ENCODE measurements at places on chromosomes 3 and 15. TPM values are rescaled to one million over a fixed set of nuclear protein-coding genes. Genes with fewer than 3 reads are reported as not detected.

DNA sequence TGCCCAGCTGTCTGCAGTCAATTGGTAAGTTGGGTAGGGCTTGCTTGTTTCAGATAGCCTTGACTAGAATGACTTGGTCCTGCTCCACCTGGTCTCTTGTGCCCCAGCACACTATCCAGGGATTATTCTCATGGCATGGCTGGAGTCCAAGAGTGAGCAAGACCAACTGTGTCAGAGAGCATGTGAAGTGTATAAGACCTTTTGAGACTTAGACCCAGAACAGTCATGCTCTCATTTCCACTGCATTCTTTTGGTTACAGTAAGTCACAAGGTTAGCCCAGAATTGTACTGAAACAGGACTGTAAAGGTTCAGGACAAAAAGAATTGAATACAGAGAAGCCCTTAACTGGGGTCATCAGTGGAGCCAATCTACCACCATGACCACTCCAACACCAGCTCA, 650.8 kb upstream of the ADAMTS9 start:
- no peak for DNase-seq

- no peak for DNase-seq
These were observed 222.3 kb upstream of the TMC3 start for GRCh38 chr15:81596159-81596865.

- DNase-seq, result no peak
These were observed 308.3 kb downstream of the GAP43 start for GRCh38 chr3:115931581-115931980.

- no peak for DNase-seq
These were observed 113.6 kb downstream of the POLR2M start for GRCh38 chr15:57820119-57820518.

The TKT gene
- total RNA-seq, result 48.1 TPM

DNA sequence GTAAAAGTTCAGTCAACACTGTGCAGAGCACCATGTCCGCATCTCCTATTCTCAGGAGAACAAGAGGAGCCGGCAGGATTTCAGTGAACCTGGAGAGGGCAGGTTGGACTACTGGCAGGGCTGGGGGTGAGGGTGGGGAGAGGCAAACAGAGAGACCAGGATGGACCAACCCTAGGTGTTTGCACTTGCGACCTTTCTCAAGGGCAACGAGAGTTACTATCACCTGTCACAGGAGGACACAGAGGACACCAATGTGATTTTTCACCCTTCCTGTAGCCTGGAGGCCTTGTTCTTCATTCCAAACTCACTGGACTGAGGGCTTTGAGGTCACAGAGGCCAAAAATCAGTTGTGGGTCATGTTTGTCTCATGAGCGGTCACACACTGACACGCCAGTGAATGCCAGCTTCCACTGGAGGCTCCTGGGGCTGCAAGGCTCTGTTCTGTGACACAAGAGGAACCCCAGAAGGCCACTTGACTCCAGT, 89.5 kb downstream of the CPN2 start:
- no peak for DNase-seq

DNA sequence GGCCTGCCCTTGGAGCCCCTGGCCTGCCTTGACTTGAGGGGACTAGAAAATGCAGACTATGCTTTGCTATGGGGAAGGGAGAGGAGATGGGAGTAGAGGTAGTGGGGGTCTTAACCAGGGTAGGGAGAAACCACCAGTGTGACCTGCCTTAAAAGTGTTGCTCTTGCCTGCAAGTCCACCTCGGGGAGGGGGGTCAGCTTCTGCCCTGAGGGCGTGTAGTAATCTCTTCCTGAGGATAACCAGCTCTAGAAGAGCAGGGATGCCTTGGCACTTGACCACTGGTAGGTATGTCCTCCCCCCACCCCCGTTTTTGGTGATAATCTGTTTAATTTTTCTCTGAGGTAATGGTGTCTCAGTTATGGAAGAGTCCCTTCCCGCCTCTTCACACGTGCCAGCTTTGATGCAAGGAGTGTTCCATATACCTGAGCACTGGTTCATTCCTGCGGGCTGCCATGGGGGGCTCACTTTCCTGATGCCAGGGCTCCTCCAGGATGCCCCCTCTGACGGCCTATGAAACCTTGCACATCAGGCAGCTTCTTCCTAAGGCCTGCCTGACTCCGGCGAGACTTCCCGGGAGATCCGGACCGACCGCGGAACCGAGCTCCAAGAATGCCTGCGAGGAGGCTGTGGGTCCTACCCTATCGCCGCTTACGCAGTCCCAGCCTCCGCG, 780 bp upstream of the P4HTM start:
- no peak for DNase-seq

GRCh38 chr15:56959318-56959648, 40.8 kb downstream of the TCF12 start:
- DNase-seq, result no peak

The CLDN1 gene
- total RNA-seq, result 0.46 TPM

The CHST13 gene
- 0.60 TPM for total RNA-seq

DNA sequence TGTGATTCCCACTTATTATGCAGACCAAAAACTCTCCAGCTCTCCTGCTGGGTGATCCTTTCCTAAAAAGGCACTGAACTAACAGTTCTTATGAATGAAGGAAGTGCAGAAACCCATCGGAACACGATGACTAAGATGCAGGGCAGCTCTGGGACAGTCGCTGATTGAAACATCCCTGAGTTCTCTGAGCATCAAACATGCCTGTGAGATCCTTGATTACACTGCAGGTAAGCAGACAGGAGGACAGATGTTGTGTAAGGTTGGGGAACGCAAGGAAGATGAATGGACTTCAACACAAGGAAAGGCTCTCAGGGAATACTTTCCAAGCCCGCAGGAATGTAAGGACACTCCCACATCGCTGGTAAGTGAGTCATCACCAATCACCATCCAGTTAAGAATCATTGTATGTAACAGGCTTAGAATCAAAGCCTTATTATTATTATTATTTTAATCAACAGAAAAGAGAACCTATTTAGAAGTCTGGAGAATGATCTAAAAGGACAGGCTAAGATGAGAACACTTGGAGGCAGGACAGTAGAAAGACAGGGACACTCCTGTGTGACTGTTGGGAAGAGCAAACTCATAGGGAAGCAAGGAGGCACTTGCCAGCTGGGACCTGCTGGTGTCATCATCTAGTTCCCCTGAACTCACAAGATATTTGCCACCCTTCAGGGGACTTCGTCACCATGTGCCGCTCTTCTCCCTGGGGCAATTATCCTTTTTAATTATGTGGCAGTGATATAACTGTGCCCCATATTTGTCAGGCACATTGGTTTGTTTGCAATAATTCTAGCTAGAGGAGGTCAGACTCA, 26.0 kb downstream of the TMEM158 start:
- no peak for DNase-seq

The FBXO40 gene
- 182 TPM for total RNA-seq

The AQP9 gene
- total RNA-seq, result 1.5 TPM

The ALG1L2 gene
- total RNA-seq, result not detected

DNA sequence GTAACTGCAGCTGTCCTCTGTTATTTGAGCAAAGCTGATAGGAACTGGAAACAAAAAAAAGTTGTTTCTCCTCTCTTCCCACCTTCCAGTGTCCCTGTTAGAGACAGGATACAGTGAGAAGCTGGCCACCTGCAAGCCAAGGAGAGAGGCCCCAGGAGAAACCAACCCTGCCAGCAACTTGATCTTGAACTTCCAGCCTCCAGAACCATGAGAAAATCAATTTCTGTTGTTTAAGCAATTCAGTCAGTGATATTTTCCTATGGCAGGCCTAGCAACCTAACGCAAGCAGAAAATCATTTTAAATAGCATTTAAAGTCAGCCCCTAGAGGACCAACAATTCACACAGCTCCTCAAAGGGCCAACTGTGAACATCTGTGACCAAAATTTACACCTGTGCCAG, 291.3 kb downstream of the OXSM start:
- no peak for DNase-seq

The APOD gene
- 327 TPM for total RNA-seq

- no peak for DNase-seq
These were observed 289.1 kb upstream of the DNAJC19 start for GRCh38 chr3:181278468-181279238.

GRCh38 chr15:58628206-58628947, 121.1 kb downstream of the ADAM10 start:
- DNase-seq, result no peak

The MOBP gene
- not detected for total RNA-seq

- no peak for DNase-seq
These were observed 87.0 kb downstream of the TMEM266 start for GRCh38 chr15:76146812-76147211.

The WDR93 gene
- not detected for total RNA-seq

The TLR9 gene
- 0.38 TPM for total RNA-seq

- DNase-seq, result no peak
These were observed 374.3 kb downstream of the TIGIT start for GRCh38 chr3:114668099-114668498.

- no peak for DNase-seq
These were observed 150.2 kb downstream of the GSK3B start for GRCh38 chr3:119944091-119944490.

- no peak for DNase-seq
These were observed 738.7 kb downstream of the MCTP2 start for GRCh38 chr15:94970096-94970495.

- no peak for DNase-seq
These were observed 40.2 kb upstream of the LPP start for GRCh38 chr3:188113756-188114155.

DNA sequence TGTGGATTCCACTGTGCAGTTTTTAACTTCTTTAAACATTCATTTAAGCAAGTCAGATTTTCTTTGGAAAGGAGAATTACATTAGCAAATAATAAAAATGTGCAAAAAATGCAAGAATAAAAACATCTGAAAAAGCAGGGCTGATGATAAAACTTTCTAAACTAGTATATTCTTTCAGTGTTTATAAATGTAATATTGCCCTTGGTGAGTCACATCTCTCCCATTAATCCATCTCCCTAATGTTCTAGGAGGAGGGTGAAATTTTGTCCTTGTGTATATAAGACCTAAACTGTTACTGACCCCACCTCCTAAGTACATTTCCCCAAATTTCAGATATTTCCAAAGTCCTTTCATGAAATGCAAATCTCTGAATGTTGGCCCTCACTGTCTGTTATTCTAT, 28.5 kb upstream of the DCUN1D1 start:
- no peak for DNase-seq

The C2CD4B gene
- total RNA-seq, result 2.5 TPM

- peak; percentile 53 for DNase-seq
These were observed 157.1 kb upstream of the TMC3 start for GRCh38 chr15:81531109-81531592.

DNA sequence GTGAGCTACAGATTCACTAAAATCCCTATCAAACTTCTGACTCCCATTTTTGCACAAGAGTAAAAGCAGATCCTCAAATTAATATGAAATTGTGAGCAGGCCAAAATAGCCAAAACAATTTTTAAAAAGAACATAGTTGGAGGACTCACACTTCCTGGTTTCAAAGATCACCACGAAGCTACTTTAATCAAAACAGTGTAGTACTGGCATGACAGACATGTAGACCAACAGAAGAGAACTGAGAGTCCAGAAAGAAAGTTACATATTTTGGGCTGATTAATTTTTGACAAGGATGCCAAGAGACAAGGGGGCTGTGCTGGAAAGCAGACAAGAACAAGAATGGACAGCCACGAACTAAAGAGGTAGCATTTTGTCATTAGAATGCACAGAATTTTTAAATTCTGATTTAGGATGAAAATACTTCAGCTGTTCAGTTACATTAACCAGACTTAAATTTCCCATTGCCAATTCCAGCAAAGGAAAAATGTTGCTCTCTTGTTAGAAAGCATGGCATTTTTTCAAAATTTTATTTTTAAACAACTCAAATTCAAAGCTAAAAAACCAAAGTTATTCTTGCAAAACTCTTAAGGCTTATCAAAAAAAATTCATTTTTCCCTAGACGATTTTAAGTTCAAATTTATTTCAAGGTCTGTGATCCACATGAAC, 14.0 kb downstream of the RYK start:
- DNase-seq, result no peak

- no peak for DNase-seq
These were observed 600.9 kb upstream of the ROBO2 start for GRCh38 chr3:76438971-76439370.

The TEX55 gene
- not detected for total RNA-seq

GRCh38 chr3:132660811-132661070, 612 bp downstream of the UBA5 start:
- no peak for DNase-seq

The PAQR5 gene
- total RNA-seq, result 1.1 TPM

DNA sequence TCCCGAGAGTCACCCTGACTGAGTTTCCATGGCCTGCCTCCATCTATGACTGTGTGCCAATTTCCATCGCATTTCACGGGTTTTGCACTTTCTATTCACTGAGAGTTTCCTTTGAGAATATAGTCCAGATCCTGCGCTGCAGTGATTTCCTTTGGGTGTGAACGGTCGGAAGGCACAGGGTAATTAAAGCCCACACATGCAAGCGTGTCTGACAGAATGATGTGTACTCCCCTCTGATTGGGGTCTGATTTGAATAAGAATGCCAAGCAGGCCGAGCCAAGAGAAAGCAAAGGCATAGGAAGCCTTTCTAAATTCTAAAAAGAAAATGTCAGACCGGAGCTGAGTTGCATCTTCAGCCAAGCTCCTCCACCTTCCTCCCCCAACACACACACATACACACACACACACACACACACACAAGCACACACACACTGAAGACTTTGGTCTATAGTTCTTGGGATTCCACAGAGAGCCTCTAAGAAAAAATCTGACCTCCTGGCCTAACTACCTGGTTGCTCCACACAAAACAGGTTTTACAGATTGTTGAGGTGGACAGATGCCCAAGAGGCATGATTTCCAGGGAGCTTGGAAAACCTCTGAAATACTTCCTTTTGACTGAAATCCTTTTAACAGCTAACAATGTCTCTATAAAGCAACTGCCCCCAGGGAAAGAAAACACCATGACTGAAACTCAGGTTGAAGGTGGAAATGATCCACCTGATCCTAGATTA, 59.7 kb upstream of the LRRN1 start:
- no peak for DNase-seq

DNA sequence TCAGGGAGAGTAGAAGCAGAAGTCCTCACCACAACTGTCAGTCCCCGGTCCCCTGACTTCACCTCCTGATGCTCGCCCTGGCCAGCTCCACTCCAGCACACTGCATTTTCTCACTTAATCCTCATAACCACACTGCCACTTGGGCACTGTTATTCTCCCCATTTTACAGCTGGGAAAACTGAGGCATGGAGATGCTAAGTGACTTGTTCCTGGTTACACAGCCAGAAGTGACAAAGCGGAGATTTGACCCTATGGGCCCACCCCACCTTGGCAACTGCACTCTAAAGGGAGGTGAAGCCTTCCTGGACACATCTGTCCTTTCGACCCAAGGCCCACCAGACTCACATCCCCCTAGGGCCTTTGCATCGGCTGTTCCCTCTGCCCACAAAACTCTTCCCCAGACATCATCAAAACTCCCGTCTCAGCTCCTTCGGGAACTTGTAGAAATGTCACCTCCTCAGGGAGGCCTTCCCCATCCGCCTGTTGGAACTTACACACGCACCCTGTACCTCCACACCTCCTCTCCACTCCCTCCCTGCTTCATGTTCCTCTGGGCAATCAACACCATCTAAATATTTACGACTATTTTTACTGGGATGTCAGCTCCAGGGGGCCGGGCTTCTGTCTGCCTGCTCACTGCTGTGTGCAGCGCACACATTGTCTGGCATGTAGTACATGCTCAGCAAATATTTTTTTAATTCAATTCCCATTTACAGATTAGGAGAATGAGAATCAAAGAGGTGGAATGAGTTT, 3.1 kb downstream of the GRIP2 start:
- DNase-seq, result no peak

All from Right ventricle myocardium inferior (tissue), 1 donor.